ENCODE measurements at places on chromosomes 6 and 20.

DNA sequence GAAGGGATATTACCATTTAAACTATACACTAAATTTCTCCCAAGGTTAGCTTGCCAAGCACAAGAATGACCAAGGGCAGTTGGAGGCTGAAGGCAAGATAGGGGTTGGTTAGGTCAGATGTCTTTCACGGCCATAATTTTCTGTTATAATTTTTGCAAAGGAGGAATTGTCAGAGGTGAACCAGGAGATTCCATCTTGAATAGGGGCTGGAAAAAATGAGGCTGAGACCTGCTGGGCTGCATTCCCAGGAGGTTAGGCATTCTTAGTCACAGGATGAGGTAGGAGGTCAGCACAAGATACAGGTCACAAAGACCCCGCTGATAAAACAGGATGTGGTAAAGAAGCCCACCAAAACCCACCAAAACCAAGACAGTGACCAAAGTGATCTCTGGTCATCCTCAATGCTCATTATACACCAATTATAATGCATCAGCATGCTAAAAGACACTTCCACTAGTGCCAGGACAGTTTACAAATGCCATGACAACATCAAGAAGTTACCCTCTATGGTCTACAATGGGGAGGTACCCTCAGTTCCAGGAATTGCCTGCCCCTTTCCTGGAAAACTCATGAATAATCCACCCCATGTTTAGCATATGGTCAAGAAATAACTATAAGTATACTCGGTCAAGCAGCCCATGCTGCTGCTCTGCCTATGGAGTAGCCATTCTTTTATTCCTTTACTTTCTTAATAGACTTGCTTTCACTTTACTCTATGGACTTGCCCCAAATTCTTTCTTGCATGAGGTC lies 371.8 kb upstream of the SULF2 start:
- DNase-seq: no peak

GRCh38 chr6:87929843-87930288 lies 117.8 kb upstream of the SPACA1 start:
- no peak for DNase-seq

GRCh38 chr20:13278812-13279570 lies 57.9 kb downstream of the ISM1 start:
- DNase-seq: no peak

DNA sequence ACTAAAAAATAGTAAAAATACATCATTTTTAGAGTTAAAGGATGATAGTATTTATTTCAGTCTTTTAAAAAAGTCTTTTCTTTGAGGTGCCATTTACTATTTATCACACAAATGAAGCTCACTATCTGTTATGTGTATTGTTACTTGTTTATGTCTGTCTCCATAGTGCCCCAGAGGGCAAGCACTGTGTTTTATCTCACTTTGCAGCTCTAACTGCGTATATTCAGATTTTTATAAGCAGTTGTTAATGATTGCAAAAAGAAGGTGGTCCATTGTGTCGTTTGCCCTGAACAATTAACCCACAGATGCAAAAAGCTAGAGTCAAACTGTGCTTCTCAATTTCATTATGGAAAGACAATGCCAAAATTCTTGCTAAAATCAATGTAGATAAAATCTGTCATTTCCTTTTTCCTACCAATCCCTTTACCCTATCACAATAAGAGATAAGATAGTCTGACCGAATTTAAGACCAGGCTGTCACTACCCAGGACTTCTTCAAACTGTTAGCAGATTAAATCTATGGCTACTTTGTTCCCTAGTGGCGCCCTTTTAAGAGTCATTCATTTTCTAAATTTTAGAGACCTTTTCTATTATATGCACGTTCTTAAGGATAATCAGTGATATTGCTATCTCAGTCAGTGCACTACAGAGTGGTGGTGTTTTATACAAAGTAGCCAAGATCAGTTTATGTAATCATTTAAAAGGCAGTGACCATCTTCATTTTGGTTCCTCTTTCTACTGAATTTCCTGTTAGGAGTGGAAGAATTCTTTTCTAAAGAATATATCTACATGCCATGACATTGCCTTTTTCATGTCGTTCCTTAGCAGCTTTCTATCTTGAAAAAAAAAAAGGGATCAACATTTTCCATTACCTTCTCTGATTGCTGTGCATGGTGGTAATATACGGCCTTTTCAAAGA lies 133.1 kb upstream of the PRDM1 start:
- no peak for DNase-seq

- no peak for DNase-seq
These were observed 27.9 kb upstream of the TBC1D7 start for GRCh38 chr6:13355999-13356785.

DNA sequence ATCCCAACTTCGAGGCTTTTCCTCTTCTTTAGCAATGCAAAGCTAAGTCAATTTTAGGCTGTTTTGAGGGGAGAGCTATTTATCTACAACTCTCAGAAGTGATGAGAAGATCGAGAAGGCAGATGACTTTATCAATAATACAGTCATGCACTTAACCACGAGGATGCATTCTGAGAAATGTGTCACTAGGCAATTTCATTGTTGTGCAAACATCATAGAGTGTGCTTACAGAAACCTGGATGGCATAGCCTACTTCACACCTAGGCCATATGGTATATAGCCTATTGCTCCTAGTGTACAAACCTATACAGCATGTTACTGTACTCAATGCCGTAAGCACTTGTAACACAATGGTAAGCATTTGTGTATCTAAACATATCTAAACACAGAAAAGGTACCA lies 66.6 kb downstream of the PRND start:
- DNase-seq: no peak

DNA sequence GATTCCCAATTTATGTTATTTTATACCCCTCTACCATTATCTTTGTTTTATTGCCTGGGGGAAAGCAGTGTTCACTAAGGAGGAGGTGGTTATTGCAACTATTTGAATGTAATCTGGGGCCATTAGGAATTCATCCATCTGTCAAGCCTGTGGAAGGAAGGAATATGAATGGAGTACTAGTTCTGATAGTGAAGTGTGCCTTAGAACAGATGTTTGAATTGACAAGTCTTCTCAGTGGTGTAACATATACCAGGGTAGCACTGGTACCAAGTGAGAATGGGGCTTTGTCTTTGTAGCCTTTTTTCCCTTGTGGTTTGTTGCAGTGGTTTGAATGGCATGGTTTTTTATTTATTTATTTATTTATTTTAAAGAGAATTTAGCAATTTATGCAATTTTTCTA lies 27.9 kb upstream of the HDAC2 start:
- DNase-seq: no peak

DNA sequence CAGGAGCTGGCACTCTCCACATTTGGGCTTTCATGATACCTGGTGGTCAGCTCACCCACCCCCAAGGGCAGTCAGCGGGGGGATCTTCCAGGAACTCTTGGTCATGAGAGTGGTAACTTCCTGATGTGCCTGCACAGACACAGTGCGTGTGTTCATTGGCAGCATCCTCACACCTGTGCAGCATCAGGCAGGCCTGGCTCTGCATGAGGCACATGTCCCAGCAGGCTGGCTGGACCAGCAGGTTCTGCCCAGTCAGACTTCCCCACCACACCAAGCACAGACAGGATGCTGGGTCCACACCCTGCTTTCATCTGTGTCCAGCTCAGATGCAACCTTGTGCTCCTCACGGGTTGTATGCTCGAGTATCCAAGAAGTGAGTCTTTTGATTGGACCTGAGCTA lies 15.7 kb upstream of the UNC93A start:
- no peak for DNase-seq

DNA sequence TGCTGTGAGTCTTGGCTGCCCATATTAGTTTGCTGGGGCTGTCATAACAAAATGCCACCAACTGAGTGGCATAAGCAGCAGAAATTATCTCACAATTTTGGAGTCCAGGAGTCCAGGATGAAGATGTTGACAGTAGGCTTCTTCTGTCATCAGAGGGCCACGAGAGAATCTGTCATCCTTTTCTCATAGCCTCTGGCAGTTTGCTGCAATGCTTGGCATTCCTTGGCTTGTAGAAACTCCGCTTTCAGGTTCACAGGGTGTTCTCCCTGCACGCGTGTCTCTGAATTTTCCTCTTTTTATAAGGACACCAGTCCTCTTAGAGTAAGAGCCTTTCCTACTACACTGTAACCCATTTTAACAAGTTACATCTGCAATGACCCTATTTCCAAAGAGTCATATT lies 838.4 kb downstream of the TFAP2A start:
- DNase-seq: no peak

- no peak for DNase-seq
These were observed 32.4 kb upstream of the FAM184A start for GRCh38 chr6:119110601-119111548.

DNA sequence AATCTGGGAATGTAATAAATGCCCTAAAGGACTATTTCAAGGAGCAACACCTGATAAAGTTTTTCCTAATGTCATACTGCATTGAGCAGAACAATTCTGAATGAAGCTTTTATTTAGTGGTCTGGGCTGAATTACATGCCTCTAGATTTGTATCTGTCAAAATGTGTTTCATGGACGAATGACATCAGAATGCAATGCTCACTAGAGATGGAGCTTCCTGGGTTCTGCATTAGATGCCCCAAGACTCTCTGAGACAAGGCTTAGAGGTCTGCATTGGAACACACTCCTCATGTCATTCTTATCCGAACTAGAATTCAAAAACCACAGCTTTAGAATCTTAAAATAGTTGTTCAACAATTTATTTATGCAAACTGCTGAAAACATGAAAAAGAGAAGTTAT lies 62.0 kb downstream of the SYNE1 start:
- no peak for DNase-seq

GRCh38 chr6:81696524-81696923 lies 56.0 kb downstream of the TENT5A start:
- DNase-seq: no peak

DNA sequence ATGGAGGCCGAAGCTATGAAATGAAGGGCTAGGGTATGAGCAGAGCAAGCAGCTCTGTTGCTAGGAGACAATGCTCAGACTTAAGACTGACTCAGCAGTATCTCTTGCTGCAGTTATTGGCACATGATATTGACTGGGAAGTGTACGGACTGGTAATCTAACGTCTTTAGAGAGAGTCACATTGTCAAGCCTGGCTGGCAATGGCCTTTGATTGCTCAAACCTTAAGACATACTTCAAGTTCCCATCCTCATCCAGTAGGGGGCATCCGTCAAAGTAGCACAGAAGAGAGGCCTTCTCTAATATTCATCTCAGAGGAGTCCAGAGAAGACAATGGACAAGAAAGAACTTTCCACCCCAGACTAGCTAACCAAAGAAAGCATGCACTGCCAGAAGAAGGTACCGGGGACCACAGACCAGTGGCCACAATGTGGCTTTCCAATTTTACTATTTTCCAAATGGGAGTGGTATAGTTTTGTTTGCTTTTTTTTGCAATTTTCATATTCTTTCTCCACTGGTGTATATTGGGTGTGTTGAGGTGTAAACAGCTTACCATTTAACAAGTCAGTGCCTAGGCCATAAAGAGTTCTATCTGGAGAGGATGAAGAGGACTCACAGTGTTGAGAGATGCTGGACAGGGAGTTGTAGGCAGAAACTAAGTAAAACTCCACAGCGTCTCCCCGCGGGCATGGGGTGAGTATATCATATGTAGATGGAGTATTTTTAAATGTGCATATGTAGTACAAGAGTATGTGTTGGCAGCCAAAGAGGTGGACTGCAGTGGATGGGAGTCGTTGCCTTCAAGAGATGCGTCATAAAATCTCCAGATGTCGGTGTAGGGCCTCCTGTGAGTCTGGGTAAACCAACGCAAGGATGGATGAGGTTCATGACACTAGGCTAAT lies 36.7 kb downstream of the LRFN2 start:
- peak; percentile 15 for DNase-seq

GRCh38 chr20:41369673-41370072 lies 3.1 kb upstream of the EMILIN3 start:
- no peak for DNase-seq

GRCh38 chr20:25318471-25319240 lies 70.8 kb downstream of the PYGB start:
- DNase-seq: no peak

DNA sequence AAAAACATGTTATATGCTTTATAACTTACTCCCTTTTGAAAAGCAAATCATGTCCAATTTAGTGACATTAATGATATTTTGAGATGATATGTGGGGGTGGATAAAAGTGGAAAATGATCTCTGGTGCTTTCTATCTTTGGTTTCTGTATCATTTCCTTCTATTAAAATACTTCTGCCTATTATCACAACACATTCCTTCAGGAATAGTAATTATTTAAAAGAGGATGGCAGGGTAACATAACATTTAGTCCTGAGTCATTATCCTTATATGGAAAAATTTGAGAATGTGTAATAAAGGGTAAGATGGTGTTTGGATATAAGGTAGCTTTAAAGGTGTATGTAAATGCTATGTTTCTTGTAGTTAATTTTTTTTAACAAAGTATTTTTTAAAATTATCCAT lies 657.7 kb downstream of the PHF3 start:
- DNase-seq: no peak

DNA sequence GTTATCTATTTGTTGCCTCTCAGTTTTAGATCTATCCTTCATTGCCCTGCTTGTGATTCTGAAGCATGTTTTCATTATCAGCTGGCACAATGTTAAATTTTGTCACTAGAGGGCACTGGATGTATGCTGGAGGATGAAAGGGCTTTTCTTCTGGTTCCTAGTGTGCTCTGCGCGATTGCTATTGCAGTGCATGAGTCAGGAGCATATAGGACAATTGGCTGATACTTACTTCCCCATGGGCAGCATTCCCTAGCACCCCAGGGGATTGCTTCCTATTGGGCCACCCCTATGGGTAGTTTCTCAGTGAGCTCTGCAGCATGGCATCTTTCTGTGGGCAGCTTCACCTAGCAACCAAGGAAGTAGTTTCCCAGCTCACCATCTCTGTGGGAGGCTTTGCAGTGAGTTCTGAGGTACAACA lies 280.3 kb upstream of the SYNCRIP start:
- no peak for DNase-seq

DNA sequence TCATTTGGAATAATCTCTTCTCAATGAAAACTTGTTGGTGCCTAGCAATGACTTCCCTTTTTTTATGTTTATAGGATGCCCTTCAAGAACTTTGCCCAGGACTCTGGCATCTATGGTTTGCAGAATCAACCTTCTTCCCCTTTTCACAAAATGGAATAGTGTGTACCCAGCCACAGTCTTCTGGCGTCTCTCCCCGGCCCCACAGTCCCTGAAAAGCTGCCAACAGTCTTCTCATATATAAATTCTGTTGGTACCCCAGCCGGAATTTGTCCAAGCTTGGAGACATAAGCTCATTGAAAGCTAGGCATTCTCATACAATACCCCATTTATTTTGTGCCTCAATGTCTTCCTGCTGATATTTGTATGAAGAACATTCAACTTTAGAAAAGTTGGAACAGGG lies 26.4 kb upstream of the MCM3 start:
- no peak for DNase-seq

DNA sequence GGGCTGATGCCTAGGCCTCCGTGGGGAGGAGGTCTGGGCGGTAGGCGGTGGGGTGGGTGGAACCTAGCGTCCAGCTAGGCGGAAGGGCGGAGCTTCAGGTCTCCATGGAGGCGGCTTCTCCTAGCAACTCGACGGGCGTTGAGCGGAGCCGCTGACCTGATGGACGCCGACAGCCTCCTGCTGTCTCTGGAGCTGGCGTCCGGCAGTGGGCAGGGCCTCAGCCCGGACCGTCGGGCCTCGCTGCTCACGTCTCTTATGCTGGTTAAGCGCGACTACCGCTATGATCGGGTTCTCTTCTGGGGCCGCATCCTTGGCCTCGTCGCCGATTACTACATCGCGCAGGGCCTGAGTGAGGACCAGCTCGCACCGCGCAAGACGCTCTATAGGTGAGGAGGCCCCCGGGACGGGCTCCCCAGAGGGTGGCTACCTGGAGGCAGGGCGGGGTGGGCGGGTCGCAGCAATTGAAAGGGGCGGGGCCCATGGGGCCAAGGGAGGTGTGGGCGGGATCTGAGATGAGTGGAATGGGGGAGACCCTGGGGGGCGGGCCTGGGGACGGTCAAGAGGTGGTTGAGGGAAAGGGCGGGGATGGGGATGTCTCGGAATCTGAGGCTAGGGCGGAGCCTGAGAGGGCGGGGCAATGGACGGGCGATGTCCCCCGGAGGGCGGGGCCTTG lies at the start of gene RSPH9:
Gene RSPH9 (plus strand): TSS at position 97 of the 673 bp plus-strand sequence. CDS start 63 bp downstream, at position 160.
- DNase-seq: no peak

Measured in fibroblast of skin of left biceps (primary cell).